Stimulated activated CD8-positive, alpha-beta memory T cell treated with anti-CD3 and anti-CD28 coated beads, Interleukin-7, amount 100 ng/mL, for 1 hour (primary cell): ENCODE measurements at places on chromosomes 2 and 18.

DNA sequence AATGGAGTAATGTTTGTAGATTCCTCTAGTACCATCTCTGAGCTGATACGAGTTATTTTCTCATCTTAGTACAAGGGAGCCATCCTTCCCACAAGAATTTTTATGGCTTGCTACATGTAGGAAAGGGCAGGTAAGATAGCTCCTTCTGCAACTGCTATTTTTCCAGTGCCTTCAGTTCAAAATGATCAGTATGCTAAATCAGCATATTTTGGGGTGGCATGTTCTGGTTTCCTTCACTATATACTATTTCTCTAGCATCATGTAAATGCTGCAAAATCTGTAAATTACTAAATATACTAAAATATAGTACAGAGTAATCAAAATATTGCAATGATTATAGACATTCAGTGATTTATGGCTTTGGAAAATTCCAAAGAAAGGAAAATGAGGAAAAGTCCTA, 1230.0 kb upstream of the CHAC2 start:
- no peak for DNase-seq

GRCh38 chr2:231201475-231201814, 3.0 kb downstream of the ARMC9 start:
- no peak for DNase-seq

GRCh38 chr2:17583166-17583565, 42.7 kb downstream of the VSNL1 start:
- no peak for DNase-seq

GRCh38 chr2:73009177-73009839, 62.2 kb downstream of the SFXN5 start:
- DNase-seq: no peak

DNA sequence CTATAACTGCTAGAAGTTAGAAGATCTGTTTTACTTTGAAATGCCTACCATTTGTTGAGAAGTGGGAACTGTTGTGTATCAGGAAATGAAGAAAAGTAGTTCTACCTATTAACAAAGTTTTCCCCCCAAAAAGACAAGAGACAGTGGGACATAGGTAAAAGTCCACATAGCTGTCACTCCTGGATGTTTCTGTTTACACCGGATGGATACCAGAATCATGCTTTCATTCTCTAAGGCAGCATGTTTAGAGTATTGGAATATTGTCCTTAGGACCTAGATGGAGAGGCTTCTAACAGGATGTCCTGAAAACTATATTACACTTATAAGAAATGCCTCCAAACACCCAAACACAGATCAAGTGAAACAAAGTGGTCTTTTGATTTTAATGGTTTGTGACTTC, 143.1 kb downstream of the MCFD2 start:
- DNase-seq: no peak

DNA sequence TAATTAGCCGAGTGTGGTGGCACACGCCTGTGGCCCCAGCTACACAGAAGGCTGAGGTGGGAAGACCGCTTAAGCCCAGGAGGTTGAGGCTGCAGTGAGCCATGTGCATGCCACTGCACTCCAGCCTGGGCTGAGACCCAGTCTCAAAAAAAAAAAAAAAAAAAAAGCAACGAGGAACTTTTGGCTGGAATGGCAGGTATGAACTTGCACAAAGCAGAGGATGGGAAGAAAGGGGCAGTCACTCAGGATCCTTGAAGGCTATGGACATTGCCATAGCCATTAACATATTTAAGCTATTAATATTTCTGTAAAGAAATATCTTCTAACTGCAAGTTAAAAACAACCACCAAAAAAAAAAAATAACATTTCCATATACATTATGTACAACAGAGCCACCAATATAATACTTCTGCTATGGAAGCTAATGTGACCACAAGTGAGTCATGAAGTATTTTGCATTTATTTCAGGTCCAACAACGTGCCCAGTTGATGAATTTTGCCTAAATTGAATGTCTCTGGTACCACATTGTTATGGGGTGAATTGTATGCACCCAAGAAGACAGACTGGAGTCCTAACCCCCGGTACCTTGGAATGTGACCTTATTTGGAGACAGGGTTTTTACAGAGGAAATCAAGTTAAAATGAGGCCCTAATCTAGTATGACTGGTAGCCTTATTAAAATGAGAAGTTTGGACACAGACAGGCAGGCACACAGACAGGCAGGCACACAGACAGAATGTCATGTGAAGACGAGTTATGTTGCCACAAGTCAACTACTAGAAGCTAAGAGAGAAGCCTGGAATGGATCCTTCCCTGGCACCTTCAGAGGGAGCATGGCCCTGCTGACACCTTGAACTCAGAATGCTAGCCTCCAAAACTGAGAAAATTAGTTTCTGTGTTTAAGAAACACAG, 102.8 kb downstream of the RBMS1 start:
- DNase-seq: no peak

DNA sequence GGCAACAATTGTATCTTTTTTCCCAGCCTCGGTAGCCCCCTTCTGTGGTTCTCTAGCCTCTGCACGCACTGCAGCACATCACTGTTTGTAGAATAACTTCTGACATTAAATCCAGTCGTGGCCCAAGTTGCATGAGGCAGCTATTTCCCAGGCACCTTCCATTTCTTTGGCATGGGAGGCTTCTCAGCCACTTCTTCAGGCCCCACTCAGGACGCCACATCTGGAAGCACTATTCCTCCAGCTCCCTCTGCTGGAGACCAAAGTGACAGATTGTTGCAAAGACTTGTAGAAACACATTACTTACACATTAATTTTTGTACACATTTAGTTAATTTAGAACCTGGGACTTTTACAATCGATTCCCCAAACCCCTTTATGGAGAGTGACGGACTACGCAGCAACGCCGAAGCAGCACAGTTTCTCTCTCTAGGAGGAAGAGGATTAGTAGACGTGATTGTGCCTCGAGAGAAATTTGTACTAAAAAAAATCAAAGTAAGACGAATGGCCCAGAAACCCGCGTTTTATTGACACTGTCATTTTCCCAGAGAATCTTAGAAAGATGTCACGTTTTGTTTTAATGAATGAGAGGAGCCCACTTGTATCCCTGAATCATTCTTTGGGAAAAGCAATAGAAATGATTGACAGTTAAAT, 57.8 kb upstream of the RGPD5 start:
- DNase-seq: no peak

DNA sequence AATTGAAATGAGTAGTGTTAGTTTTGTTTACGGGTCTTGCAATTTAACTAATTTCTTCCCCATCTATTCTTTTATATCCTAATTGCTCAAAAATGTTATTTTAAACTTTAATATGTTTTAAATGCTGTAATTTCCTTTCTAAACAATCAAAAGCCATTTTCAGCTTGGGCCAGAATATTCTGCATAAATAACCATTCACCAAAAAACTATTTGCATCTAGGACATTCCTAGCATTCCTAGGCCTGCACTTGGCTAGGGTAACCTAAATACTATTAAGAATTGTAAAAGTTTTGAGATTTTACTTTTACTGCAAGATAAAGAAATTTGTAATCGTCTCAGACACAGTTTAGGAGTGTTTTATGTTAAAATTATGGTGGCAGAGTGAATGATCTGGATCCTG, 7.8 kb upstream of the ETAA1 start:
- no peak for DNase-seq

DNA sequence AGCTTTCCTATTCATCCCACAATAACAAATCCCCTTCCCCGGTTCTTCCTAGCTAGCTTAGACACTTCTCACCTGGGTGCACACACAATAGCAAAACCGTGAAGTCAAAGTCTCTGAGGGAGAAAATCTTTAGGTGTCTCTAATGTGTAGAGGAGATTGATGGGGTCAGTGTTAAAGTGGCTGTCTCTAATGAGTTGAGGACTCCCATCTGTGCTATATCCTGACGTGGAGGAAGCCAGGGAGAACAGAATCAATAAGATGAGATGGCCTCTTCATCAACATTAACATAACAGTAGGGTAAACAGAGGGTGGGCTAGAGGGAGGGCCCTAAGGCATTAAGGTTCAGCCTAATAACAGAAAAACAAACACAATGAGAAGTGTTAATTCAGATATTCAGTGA, 120.4 kb downstream of the SLC5A7 start:
- DNase-seq: no peak

- no peak for DNase-seq
Measured at GRCh38 chr2:236607471-236608187, 38.0 kb downstream of the ACKR3 start.
